ENCODE measurements at places on chromosomes 1 and 21.
A peak's percentile ranks its signal among the peaks of the same experiment; 100 is the strongest.

GRCh38 chr1:165960136-165960535 is 132.7 kb downstream of the UCK2 start:
- DNase-seq = peak; percentile 60

DNA sequence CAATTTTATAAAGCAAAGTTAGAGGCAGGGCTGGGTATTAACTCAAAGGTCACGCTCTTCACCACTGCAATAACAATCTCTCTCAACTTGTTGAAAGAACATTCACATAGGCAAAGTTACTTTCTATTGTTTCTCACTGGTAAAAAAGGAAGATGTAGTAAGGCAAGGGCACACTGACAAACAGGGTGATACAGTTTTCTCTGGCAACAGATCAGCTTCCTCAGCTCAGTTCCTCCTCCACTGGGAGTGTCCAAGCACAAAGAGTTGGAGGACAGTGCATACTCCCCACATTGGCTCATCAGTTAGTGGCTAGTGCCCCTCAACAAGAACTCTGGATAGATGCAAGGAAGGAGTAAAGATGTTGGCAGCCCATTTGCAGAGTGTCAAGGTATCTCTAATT is 3.7 kb downstream of the PLPPR4 start:
- peak; percentile 61 for DNase-seq

- DNase-seq = peak; percentile 62
These were observed 112.5 kb downstream of the USH2A start for GRCh38 chr1:216310776-216311175.

GRCh38 chr1:154944401-154945159 is 8.1 kb upstream of the PMVK start:
- no peak for DNase-seq

GRCh38 chr1:203083463-203083921 is 2.3 kb downstream of the MYOG start:
- DNase-seq = no peak

DNA sequence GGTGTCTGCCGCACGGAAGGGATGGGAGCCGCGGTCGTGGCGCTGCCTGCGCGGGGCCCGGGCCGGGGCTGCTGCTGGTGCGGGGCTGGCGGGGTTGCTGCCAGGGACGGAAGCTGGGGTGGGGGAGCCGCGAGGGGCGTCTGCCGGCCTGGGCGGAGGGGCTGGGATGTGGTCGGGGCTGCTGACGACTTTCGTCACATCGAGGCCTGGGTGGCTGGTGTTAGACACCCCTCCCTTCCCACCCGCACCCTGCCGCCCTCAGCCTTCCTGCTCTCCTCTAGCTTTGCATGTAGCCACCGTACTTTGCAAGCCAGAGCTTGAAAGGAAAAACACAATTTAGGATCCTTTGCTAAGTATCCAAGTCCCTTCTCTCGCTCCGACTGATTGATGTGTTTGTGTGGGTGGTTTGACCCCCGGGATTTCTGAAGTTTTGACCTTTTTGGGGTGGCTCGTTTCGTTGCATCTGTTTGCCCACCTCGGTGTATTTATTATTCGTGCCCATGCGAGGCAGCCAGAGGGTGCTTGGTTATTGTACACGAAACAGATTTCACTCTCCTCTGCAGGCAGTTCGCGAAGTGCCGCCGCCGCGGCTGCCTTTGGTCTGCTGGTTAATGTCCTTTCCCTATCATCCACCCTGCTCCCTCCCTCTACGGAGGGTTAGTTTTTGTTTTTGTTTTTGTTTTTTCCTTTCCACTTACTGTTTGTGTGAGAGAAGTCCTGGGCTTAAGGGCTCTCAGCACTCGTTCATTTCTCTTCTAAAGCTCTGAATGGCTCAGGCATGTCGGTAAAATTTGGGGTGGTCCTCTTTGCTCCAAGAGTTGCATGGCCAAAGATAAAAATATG is 868 bp downstream of the C1orf21 start:
- peak; percentile 19 for DNase-seq

DNA sequence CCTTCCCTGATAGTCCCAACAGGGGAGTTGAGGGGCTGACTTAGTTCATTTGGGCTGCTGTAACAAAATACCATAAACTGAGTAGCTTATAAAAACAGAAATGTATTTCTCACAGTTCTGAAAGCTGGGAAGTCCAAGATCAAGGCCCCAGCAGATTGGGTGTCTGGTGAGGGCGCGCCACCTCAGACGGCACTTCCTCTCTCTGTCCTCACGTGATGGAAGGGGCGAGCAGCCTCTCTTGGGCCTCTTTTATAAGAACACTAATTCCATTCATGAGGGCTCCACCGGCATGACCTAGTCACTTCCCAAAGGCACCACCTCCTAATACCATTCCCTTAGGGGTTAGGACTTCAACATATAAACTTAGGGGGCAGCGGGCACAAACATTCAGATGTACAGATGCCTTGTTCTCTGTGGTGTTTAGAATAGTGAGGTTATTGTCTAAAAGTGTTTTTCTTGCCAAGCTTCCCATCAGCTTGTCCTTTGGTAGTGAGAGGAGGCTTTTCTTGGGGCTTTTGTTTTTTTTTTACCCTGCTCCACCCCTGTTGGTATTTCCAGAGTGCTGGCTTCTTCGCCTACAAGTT is 20.3 kb downstream of the NIPAL3 start:
- no peak for DNase-seq

- no peak for DNase-seq
These were observed 6.9 kb downstream of the TMEM81 start for GRCh38 chr1:205077158-205077933.

DNA sequence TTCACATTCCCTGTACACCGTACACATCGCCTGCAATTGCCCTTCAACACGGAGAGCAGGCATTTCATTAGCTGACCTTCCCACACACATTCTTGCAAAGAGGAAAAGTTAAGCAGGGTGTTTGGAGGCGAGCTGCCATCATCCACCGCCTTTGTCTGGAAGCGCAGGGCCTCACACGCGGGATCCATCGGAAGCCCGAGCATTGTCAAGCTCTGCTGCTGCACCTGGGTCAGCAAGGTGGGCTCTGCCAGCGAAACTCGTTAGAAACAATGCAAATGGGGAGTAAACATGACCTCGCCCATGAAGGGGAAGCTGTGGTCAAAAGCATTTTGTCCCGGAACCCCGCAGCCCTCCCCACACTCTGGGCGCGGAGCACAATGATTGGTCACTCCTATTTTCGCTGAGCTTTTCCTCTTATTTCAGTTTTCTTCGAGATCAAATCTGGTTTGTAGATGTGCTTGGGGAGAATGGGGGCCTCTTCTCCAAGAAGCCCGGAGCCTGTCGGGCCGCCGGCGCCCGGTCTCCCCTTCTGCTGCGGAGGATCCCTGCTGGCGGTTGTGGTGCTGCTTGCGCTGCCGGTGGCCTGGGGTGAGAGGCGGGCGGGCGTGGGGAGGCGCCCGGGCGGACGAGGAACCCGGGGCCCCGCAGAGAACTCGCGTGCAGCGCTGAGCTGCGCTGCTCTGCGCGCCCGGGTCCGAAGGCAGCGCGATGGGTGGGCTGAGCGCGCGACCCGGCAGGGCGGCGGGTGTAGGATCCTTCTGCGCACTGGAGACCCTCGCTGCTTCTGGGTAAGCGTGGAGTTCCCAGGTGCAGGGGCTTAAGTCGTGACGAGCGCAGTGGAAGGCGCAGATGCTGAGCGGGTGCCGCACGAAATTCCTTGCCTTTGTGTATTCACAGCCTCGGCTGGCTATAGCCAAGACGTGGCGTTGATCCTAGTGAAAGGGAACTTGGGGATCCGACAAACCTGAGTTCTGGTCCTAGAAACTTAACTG is at the start of gene CR1:
TSS of gene CR1 (plus strand) at position 357 of the 992 bp plus-strand sequence. CDS start at position 468, 111 bp downstream.
- no peak for DNase-seq

- DNase-seq = no peak
These were observed 1.1 kb upstream of the SHISAL2A start for GRCh38 chr1:52631759-52632331.

DNA sequence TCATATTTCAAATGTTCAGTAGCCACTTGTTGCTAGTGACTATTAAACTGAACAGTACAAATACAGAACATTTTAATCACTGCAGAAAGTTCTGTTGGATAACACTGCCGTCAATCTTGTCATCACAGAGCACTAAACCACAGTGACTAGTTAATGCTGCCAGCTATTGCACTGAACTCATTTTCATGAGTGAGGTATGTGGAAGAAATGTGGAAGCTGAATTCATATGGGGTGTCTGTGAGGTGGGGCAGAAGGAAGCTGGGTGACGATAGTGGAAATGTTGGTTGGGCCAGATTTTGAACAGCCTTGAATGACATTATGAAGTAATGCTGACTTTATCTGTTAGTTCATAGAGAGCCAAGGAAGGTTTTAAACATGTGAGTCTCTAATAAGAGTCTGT is 49.6 kb downstream of the OSBPL9 start:
- peak; percentile 85 for DNase-seq

GRCh38 chr1:65229201-65229600 is 80.1 kb upstream of the DNAJC6 start:
- no peak for DNase-seq

DNA sequence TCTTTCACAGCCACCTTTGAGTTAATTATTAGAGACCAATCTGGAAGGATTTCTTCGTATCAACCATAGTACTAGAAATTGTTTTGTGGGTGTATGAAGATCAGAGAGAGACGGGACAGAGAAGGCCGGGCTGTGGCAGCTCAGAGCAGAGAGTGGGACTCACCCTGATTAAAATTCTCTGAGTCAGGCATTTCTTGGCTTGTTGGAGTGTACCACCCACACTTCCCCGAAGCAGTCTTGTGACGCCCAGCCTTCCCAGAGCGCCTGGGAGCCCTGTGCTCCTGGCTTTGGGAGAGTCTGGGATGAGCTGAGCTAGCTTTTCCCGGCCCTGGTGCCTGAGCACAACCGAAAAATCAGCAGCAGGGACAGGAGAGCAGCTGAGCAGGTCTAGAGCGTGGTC is 19.4 kb downstream of the PLEKHM2 start:
- peak; percentile 87 for DNase-seq

GRCh38 chr1:200724064-200724463 is 14.6 kb upstream of the CAMSAP2 start:
- no peak for DNase-seq

DNA sequence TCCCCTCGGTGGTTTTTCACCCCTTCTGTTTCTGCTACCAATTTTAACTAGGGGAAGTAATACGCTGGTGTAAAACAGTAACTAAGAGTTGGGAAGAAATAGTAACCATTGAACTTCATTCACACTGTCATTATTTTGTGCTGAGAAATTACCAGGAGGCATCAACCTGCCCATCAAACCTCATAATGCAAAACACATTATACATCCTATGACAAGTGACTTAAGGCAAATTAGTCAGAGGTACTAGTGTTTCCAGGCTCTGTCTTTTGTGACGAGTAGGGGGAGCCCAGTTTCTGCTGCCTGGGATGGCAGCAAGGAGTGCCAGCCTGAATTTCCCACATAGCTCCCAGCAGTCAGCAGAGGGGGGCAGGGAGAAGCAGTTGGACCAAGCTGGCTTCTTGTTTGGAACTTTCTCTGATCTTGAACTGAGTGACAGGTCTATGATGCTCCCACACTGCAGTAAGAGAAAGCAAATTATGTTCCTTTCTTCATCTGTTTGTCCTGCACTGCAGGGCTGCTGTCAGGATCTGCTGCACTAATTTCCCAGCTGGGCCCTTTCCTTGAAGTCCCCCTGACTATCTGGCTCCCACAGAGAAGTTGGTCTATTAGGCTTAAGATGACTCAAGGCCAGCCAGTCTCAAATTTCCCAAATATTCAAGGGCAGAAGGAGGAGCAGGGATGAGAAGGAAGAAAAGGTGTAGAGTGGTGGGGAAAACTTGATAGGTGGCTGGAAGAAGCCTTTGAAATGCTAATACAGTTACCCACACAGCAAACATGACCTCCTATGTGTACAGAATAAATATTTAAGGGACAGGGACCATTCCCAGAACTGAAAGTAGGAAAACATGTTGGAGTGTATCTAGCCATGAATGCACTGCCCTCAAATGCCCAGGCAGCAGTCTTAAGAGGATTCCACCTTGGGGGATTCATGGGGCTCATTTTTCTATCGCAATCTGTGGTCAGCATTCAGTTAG is 322.8 kb downstream of the SEC16B start:
- DNase-seq = no peak

DNA sequence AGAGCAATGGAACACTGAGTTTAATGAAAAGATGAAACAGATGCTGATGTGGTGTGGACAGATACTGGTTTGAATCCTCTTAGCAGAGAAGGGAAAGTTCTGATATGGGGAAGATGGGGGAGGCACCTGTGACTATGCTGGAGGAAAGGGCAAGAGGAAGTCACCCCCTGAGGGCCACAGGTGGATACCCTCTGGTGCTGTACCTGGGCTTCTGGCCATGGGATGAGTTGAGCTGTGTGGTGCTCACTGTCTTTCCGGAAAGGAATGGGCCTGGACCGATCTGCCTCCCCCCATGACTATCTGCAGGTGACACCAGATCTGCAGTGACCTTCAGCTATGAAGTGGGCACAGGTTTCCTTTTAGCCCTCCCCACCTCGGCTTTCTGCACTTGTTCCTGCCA is 52.4 kb downstream of the IER5 start:
- no peak for DNase-seq

GRCh38 chr1:7490576-7490975 is 280.5 kb upstream of the VAMP3 start:
- DNase-seq = no peak

- DNase-seq = peak; percentile 25
These were observed 14.9 kb upstream of the SSBP3 start for GRCh38 chr1:54421101-54421504.

DNA sequence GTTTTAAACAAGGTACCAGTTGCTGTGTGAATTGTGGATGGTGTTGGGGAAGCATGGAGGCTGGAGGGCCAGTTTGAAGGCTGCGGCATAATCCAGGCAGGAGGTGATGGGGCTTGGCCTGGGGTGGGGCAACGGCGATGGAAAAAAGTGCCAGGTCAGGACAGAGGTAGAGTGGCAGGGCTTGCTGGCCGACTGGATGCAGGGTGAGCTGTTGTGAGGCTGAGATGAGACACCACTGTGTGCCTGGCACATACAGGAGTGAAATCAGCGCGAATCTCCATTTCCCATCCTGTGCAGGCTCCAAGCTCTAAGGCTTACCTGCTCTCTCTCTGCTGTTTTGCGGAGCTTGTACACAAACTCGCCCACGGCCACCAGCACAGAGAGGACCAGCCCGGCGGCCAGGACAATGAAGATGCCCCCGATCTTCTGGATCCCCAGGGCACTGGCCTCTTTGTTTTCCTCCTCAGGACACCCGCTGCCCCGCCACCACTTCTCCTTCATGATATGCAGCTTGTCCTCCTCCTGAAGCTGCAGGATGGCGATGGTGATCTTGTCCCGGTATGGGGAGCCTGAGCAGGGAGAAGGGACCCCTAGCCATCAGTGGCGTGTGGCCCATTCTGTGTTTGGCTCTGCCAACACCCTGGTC is 229.5 kb downstream of the GRIK3 start:
- no peak for DNase-seq

DNA sequence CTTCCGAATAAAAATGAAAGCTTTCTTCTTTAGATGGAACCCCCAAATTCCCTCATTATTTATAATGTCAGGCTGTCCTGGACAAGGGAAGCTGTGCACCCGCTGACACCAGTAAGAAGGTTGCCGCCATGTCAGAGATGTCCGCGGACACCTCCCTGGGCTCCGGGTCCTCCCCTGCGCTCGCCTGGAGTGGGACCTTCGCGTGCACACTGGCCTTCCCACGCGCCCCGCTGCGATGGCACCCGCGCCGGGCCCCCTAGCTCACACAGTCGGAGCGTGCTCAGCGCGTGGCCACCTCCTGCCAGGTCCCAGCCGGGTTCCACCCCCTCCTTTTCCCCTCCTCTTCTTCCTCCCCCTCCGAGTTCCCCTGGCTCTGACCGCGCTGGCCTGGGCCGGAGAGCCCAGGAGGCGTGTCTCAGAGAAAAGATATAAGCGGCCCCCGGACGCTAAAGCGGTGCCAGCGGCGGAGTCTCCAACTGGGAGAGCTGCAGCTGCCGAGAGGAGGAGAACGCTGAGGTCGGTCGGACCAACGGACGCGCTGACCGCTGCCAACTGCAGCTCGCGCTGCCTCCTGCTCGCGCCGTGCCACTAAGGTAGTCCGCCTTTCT is at the start of gene G0S2:
TSS of gene G0S2 (plus strand) at position 456 of the 608 bp plus-strand sequence. CDS start 273 bp downstream, outside the sequence.
- DNase-seq = peak; percentile 37
